ENCODE measurements at places on chromosomes 5 and 9.

DNA sequence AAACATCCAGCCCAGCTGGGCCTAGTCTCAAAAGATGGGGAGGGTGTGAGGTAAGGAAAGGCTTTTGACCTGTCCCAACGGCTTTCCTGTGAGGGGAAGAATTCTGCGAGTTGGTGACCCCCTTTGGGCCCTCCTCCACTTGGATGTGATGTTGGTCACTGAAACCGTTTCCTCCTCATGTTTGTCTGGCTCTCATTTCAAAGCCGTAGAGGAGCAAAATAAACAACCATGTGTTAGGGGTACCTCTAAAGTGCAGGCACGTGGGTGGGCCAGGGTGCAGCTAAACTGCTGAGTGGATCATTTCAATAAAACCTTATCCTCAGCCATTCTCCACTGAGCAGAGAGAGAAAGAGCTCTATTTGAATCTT lies 84.3 kb upstream of the MELK start:
- DNase-seq, result no peak

- DNase-seq, result peak; percentile 34
Measured at GRCh38 chr9:131709771-131710431, 30.0 kb downstream of the RAPGEF1 start.

- no peak for DNase-seq
Measured at GRCh38 chr9:36874921-36875320, 159.1 kb downstream of the PAX5 start.

DNA sequence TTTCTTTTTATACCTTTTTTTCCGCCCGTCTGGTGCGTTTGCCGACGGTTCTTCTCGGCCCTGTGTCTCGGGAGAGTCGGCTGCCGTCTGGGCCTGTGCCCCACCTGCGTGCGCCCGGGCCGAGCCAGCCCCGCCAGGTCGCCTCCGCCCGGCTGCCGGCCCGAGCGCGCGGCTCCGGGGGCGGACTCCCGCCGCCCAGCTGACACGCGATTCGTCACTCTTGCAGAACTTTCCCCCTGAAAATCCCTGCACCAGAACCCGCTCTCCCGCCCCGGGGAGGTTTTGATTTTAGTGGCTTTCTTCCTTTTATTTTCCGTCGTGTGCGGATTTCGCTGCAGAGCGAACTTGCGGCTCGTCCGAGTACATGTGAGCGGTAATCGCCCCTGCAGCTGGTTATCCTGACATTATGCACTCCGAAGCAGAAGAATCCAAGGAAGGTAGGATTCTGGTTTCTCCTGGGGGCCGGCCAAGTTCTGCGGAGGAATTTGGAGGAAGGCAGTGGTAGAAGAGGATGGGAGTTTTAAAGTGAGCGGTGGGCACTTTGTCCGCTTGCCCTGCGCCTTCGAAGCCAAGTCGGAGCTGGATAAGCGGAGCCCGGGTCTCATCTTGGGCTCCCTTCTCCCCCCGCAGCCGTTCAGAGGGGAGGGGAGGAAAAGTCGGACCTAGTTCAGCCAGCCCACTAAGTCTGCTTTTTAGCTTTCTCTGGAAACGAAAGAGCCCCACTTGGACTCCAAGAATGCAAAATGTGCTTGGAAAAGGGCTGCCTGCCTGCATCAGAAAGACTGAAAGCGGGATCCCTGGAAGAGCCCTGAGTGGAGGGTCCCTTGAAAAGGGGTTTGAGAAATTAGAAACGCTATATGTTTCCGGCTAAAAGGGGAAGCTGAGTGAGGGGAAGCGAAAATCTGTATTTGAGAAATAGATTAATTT lies at the start of gene TNFAIP8:
Gene TNFAIP8 (plus strand): TSS at position 335 of the 927 bp plus-strand sequence. CDS start 72 bp downstream, at position 407.
- peak; percentile 40 for DNase-seq

DNA sequence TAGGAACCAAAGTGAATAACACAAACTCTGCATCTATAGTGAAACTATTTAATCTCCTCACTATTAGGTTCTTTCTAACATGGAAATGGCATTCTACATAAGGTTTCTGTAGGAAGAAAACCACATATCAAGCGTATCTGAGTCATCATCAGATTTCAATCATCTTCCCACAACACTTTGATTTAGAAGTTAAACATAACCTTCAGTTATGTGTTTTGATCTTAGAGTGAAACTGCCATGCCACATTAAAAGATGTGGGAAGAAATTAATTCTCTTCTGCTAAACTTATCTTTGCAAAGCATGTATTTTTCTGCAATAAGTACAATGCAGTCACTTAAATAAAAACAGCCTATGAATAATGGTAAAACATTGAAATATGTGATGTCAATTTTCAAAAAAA lies 55.0 kb downstream of the MEF2C start:
- no peak for DNase-seq

GRCh38 chr5:170149206-170149515 lies 43.5 kb downstream of the FOXI1 start:
- DNase-seq, result no peak

DNA sequence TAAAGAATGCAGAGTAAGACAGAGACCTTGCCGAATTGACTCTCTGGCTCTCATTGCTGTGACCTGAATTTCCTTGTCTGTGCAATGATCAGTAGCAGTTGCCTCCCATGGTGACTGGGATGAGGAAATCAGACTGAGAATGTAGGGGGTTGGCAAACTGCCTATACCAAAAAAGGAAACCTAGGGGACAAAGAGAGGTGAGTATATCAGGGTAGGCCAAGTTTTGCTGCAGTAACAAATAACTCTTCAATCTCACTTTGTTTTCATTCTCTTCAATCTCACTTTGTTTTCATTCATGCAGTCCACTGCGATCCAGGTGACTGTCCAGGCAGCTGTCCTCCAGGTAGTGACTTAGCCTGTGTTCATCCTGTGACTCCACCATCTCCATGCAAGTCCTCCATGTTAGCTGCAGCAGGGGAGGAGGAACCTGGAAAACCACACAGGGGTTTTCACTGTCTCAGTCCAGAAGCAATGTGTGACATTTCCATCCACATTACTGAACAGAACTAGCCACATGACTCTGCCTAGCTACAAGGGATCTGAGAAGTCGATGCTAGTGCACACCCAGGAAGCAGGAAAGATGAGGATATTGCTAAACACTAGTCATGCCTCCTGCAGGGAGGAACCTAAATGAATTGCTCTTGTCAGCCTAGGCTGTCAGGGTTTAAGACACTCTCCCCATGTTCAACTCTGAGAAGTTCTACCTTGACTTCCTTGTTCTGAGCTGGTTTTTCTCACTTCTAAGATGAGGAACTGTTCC lies 26.0 kb downstream of the TMEM174 start:
- DNase-seq, result peak; percentile 13

DNA sequence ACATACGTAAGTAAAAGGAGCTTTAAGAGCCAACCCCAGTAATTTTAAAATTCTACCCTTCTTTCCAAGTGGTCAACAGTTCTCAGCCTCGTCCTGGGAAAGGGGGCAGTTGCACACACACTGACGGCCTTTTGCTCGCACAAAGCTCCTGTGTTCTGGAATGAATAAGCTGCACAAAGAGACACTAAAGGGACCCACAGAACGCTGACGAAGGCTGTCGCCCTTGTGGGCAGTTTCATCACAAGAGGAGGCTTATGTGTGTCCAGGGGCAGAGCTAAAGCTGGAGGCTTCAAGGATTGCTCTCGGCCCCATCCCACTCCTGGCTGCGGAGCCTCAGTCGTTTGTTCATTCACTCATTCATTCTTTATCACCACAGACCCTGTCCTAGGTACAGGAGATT lies 67.0 kb upstream of the NEK6 start:
- no peak for DNase-seq

- DNase-seq, result no peak
Measured at GRCh38 chr9:131739133-131739958, 530 bp downstream of the RAPGEF1 start.

GRCh38 chr5:151740958-151741373 lies 17.5 kb downstream of the ATOX1 start:
- peak; percentile 52 for DNase-seq

DNA sequence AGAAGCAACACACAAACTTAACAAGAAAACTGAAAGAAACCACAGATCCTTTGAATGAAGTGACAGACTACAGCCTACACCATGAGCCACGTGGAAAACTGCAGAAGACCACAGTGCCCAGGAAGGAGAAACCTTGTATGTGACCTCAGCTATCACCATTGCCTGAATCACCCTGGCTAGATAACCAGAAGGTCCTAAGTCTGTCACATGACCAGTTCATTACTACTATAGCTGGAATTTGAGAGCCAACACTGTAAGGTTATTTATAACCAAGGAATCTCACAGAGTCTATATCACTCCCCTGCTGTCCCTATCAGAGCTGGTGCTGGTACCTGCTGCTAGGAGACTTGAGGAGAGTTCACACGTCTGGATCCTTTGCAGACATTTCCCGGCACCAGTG lies 90.3 kb upstream of the FBXL17 start:
- no peak for DNase-seq

DNA sequence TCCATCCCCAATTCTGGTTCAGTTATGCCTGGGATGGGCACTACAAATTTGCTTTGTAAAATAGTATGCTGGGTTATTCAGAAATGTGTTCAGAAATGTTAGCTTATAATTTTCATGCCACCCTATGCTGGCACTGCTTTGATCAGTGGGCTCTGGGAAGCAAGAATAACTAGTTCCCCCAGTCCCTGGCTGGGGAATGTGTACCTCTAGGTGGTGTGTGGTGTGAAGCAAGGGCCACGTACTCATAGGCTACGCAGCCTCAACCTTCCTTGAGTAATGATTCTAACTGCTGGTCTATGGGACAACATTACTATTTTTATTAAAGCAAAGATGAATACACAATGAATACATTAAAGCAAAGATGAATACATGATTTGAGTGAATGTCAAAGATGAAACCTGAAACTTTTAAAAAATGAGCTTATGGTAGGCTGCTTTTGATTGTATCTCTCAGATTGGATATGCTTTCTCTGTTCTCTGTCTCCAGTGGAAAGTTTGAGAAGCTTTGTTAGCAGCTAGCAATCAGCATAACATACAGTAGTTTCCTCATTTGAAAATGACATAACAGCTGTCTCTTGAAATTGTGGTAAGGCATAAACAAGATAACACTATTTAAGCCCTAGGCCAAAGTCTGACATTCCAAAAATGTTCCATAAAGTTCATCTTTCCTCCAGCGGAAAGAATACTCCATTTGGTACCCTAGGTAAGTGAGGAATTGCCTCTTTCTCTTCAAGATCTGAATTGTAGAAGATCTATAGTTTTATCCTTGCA lies 174.7 kb upstream of the NFIB start:
- DNase-seq, result no peak

GRCh38 chr5:121834021-121834420 lies 17.7 kb upstream of the FTMT start:
- no peak for DNase-seq

GRCh38 chr9:21778304-21778703 lies 24.1 kb upstream of the MTAP start:
- peak; percentile 63 for DNase-seq

- no peak for DNase-seq
Measured at GRCh38 chr5:69113851-69114250, 20.0 kb downstream of the SLC30A5 start.

- no peak for DNase-seq
Measured at GRCh38 chr5:66122379-66123034, 21.6 kb upstream of the SREK1 start.

GRCh38 chr5:548256-548655 lies 24.0 kb upstream of the SLC9A3 start:
- no peak for DNase-seq

DNA sequence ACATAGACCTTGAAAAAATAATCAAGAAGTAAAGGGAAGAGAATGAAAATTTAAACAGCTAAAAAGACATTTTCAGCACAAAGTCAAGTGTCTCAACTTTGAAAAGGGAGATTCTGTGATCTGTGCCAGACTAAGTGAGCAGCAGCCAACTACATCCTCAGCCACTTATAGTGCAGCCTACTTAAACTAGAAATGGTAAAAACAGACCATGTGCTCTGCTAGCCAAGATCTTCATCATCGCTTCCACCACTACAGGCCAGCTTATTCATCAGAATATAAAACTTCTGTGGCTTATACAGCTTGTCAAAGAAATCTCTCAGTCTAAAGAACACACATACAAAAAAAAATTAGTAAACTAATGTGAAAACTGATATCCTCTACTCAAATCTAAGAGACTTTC lies 63.5 kb downstream of the CEMIP2 start:
- DNase-seq, result peak; percentile 29

DNA sequence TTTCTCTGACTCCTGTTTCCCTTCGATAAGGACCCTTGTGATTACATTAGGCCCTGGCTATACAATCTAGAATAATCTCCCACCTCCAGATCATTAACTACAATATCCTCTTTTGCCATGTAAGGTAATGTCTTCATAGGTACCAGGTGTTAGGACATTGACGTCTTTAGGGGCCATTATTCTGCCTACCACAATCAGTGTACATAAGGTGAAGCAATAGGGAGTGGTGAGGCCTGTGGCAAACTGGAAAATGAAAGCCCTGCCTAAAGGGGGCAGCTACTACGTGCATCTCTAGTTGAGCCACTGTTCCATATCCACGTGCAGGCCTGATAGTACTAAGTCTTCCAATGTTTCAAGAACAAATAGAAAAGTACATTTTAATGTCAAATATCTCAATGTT lies 4.8 kb upstream of the ALDH1B1 start:
- DNase-seq, result no peak

Data from fibroblast of gingiva (primary cell).